ENCODE measurements at places on chromosomes 12 and 14.

DNA sequence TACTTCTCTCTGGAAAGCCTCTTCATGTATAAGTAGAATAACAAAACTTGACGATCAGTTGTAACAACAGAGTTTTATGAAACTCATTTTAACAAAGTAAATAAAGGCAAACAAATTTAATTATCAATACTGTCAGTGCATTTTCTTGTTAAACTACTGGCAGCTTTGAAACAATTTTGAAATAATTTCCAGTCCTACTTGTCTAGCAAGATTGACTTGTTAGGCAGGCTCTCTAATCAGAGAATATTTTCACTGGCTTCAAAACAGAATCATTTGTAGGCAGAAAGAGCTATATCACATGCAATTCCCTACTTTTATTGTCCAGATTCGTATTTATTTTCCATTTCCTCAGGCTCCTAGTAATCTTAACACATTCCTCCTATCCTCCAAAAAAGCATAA lies 45.9 kb upstream of the SLC6A13 start:
- no peak for DNase-seq

- DNase-seq, result no peak
Measured at GRCh38 chr14:21454843-21455544, 929 bp downstream of the CHD8 start.

DNA sequence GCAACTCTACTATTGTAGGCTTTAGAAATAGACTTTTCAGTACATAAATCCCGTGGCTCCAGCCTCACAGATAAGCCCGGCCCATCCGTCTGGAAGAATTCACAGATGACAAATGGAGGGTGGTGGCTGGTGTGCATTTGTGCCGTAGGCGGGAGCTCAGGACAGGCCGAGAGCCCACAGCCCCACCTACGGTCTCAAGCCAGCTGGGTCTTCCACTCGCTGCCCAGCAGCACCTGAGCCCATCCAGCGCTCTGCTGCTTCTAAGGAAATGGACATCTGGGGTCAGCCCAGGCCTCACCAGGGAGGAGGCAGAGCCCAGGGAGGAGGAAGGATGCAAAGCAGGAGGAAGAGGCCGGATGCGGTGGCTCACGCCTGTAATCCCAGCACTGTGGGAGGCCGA lies 72.8 kb downstream of the KIF26A start:
- no peak for DNase-seq

- no peak for DNase-seq
Measured at GRCh38 chr12:55929306-55929791, 1.6 kb upstream of the DGKA start.

GRCh38 chr12:105272814-105273416 lies 36.9 kb upstream of the APPL2 start:
- no peak for DNase-seq

DNA sequence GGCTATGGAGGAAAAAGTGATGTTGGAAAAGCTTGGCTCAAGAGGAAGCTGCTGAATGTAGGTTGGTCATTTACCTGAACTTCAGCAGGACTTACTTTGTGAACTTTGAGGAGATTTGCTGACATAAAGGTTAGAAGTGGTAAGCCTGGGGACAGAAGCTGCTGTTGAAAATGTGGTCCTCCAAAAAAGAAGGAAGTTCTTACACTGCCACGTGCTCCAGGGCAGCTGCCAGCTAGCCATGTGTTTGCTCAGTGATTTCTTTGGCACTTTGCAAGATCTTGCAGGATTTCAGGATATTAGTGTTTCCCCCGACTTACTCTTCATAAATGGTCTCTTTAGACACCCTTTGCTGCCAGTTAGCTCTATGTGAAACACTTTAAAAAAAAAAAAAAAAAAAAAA lies 14.8 kb upstream of the DYRK2 start:
- no peak for DNase-seq
